ENCODE measurements at places on chromosomes 2 and 18. TPM values are rescaled to one million over a fixed set of nuclear protein-coding genes. Genes with fewer than 3 reads are reported as not detected.
A peak's percentile ranks its signal among the peaks of the same experiment; 100 is the strongest.

DNA sequence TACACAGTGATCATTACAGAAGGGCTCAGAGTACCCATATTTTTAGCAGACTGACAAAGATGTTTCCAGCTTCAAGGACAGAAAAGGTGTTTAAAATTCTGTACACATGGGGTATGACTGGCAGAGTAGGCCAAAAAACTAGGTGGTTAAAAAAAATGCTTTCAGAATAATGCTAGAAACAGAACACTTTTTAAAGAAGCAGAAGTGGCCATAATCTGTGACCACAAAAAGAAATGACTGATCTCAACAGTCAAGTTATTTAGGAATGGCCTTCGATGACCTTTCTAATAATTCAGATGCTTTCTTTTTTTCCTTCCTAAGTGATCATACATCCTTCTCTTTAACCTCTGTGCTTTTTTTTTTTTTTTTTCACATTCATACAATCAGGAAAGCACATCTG lies 4.1 kb upstream of the AQP4 start:
- DNase-seq = no peak

DNA sequence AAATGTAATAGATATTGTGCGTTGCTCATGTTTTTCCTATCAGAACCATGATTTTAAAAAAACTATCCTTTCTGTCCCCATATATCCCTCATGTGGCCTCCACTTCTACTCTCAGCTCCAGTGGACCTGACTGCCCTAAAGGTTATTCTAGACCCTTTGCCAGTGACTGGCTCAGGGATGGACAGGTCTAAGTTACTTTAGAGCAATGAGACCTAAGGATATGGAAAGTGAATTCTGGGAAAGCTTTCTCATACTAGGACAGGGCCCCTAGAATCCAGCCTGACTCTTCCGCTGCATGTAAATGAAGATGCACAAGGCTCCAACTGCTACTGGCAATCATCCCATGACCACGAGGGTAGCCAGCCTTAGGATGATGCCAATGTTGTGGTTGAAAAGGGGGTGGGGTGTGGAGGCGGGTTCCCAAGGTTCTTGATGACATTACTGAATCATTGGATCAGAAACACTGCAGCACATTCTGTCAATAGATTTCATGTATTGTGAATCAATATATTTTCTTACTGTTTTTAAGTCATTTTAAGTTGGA lies 21.3 kb downstream of the C2orf69 start:
- no peak for DNase-seq

- DNase-seq = no peak
These were observed 14.9 kb downstream of the NR4A2 start for GRCh38 chr2:156317631-156318030.

- no peak for DNase-seq
These were observed 21.9 kb upstream of the MTERF4 start for GRCh38 chr2:241123816-241124536.

- DNase-seq = peak; percentile 66
These were observed 72.4 kb upstream of the IL1R1 start for GRCh38 chr2:102070058-102070642.

DNA sequence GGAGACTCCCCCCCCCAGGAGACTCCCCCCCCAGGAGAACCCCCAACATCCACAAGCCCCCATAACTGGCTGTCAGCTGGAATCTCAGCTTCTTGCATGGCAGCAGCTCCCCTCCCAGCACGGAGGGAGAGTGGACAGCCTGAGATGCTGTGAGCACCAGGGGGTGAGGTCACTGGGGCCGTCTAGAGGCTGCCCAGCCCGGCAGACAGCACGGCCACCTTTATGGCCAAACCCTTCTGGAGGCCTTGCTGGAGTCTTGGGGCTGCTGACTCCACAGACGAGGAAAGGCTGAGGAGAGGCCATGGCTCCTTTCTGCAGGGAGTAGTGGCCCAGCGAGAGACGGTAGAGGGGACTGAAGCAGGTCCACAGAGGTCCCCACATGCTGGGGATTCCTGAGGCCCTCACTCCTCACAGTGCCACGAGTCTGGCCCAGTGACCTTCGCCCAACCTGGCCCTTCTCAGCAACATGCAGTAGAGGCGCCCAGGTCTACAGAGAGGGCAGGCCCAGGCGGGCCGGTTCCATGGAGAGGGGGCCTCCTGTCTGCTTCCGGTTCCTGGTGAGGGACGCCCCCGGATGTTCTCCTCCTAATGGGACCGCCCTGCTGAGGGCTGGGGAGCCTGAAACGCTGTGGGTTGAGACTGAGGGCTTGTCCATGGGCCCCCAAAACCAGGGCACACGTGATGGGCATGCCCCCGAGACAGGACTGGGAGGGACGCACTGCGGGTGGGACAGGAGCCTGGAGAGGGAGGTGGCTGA lies 122.6 kb upstream of the CTDP1 start:
- no peak for DNase-seq

DNA sequence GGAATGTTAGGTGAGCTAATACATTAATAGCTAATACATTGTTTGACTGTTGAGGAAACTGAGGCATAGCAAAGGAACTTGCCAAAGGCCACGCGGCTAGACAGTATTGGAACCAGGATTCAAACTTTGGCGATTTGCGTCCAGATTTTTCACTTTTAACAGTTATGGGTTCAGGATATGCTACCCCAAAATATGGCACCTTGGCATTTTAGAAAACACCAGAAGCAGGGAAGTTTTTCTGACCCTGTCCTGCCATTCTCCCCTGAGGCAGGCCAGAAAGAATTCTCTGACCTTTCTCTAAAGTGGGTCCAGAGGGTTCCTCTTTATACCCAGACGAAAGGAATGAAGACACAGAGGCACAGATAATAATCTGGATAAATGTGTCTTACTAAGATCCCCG lies 166.9 kb downstream of the MYCN start:
- no peak for DNase-seq

PSMA8 gene
- not detected for polyA plus RNA-seq

CXXC1 gene
- polyA plus RNA-seq = 54.3 TPM

PPP1R1C gene
- polyA plus RNA-seq = 0.89 TPM

Data from A549 (cell line).